ENCODE measurements at places on chromosomes 4 and X. TPM values are rescaled to one million over a fixed set of nuclear protein-coding genes. Genes with fewer than 3 reads are reported as not detected.
A peak's percentile ranks its signal among the peaks of the same experiment; 100 is the strongest.

GRCh38 chr4:38467296-38467695, 196.7 kb upstream of the KLF3 start:
- H3K36me3 ChIP-seq, result peaks cover 5% of the 10 kb centered on the region
- H3K27ac ChIP-seq, result no peak overlapping the region
- no peaks in the 10 kb centered on the region for H3K27me3 ChIP-seq
- no peak for DNase-seq
- no peak overlapping the region for H3K4me3 ChIP-seq

DNA sequence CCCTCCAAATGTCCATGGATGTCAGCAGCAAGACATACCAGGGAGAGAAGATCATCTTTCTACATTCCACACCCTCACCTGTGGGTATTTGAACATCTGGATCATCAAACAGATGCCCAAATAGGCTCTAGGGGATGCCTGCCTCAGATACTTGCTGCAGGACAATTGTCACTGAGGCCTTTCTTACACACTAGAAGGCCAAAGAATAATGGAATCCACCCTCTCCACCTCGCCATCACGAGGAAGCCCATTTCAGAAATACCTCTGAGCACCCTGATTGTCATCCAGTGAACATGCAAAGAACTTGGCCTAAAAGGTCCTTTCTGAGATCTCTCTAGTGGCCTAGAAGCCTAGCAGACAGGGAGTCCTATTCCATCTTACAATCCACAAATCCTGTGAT, 6.9 kb upstream of the KIAA1210 start:
- H3K4me3 ChIP-seq, result no peak overlapping the region
- H3K4me1 ChIP-seq, result no peaks in the 10 kb centered on the region
- no peak overlapping the region for H3K27ac ChIP-seq
- no peaks in the 10 kb centered on the region for H3K36me3 ChIP-seq
- H3K27me3 ChIP-seq, result no peaks in the 10 kb centered on the region

- peaks cover 10% of the 10 kb centered on the region for H3K4me1 ChIP-seq
- H3K4me3 ChIP-seq, result peak within 1 kb of the TSS; percentile 71
- no peak for DNase-seq
- H3K36me3 ChIP-seq, result no peaks in the 10 kb centered on the region
- H3K27me3 ChIP-seq, result no peaks in the 10 kb centered on the region
Measured at GRCh38 chrX:53048169-53049126, at the start of gene GPR173. Gene GPR173 (plus strand): TSS chrX:53048789. CDS start chrX:53076622, 27,833 bp downstream.

DNA sequence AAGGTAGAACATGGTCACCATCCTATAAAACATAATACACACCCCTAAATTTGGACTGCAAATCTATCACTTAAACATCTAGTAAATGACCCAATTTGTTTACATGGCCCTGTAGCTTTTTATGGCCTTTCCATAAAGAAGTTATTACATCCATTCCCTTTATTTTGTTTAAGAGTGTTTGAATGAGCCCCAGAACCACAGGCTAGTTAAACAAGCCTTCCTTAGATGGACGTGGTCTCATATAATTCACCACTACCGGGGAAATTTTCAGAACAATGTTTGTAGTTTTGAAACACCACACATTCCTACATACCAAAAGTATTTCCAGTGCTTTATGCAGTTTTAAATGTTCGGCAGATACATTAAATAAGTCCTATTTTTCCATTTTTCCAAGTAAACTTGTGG, 12.3 kb downstream of the PDGFC start:
- H3K4me1 ChIP-seq, result peaks cover 63% of the 10 kb centered on the region
- H3K27me3 ChIP-seq, result no peaks in the 10 kb centered on the region
- DNase-seq, result no peak
- peaks cover 10% of the 10 kb centered on the region for H3K36me3 ChIP-seq
- H3K27ac ChIP-seq, result peak overlapping the region; percentile 41

DNA sequence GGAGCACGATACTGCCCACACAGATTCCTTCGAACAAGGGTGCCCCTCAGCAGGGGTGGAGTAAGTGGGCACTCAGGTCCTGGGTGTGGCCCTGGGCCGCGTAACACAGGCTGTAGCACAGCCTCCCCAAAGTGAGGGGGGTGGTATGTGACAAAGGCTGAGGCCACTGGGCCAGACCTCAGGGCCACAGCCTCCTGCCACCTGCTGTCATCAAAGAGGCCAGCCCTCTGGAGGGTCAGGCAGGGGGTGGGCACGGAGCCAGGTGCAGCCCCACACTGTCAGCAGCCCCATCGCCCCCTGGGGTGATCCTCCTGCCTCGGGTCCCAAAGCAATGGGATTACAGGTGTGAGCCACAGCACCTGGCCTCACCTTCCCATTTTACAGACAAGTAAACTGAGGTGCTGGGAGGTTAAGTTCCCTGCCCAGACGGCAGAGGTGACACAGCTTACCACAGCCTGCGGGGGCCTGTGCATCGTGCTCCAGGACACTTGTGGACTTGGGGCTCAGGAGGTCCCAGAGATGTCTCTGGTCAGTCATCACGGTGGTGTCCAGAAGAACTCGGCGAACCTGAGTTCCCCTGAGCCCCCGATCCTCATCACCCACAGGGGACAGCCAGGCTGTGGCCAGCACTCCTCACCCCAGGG, 27.5 kb upstream of the MXD4 start:
- no peak overlapping the region for H3K27ac ChIP-seq
- H3K4me1 ChIP-seq, result peaks cover 30% of the 10 kb centered on the region
- H3K36me3 ChIP-seq, result peaks cover 2% of the 10 kb centered on the region
- no peaks in the 10 kb centered on the region for H3K27me3 ChIP-seq
- peak; percentile 30 for DNase-seq

DNA sequence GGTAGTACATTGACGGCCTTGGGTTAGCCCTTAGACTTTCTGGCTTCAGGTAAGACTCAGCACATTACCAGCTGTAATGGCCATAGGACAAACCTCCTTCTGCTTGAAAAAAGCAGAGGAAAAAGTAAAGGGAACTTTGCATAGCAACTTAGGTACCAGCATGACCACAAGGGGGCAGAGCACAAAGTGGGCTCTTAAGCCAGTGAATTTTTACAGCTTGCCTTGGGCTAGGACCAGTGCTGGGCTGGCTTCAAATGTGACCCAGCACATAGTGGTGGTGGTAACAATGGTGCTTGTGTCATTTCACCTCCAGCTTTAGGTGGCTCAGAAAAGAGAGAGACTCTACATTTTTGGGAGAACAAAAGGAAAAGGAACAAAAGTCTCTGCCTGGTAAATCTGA, 66.1 kb downstream of the KLHL4 start:
- no peaks in the 10 kb centered on the region for H3K27me3 ChIP-seq
- DNase-seq, result no peak
- H3K27ac ChIP-seq, result no peak overlapping the region
- no peaks in the 10 kb centered on the region for H3K4me1 ChIP-seq
- no peak overlapping the region for H3K4me3 ChIP-seq
- no peaks in the 10 kb centered on the region for H3K36me3 ChIP-seq

- no peak for DNase-seq
- H3K27ac ChIP-seq, result peak overlapping the region; percentile 23
- H3K27me3 ChIP-seq, result no peaks in the 10 kb centered on the region
- H3K4me3 ChIP-seq, result no peak overlapping the region
- peaks cover 23% of the 10 kb centered on the region for H3K4me1 ChIP-seq
Measured at GRCh38 chr4:85955620-85956292, 404.1 kb downstream of the MAPK10 start.

The TMEM150C gene
- 4.3 TPM for total RNA-seq

The ARX gene
- not detected for total RNA-seq

The BTC gene
- 1.6 TPM for total RNA-seq

The TCP11X2 gene
- total RNA-seq, result not detected

The MAGEC3 gene
- total RNA-seq, result 0.16 TPM

The PRRG1 gene
- total RNA-seq, result 8.3 TPM

Measured in mesothelial cell of epicardium (in vitro differentiated cells).